Peyer's patch (tissue), 4 donors: ENCODE measurements at places on chromosomes 3 and 15. TPM values are rescaled to one million over a fixed set of nuclear protein-coding genes. Genes with fewer than 3 reads are reported as not detected.

DNA sequence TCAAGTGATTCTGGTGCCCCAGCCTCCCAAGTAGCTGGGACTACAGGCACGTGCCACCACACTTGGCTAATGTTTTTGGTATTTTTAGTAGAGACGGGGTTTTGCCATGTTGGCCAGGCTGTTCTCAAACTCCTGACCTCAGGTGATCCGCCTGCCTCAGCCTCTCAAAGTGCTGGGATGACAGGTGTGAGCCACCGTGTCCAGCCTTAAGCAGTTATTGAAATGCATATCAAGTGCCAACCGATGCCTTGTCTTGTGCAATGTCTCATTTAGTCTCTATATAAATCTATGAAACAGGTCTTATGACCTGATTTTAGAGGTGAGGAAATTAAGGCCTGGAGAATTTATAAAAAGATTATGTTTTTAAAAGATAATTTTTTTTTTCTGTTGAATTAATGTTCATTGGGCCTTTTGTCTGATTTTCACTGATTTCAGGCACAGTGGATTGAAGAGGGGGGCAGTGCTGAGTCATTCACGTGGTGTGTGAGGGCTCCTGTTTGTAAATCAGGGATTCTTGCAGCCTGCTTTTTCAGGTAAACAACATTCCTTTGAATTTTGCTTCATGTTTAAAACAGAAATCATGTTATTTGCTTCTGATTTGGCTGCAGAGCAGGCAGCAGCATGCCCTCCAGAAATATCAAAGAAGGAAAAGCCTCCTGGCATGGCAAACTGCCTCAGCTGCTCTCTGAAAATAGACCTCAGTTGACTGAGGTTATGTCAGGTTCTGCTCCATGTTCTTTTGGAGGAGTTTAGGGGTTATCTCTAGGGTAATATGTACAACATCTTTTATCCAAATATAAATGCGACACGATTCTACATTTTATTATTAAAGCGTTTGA lies 407.0 kb upstream of the RGMA start:
- H3K27ac ChIP-seq = no peak overlapping the region
- no peaks in the 10 kb centered on the region for H3K4me1 ChIP-seq
- DNase-seq = no peak
- no peaks in the 10 kb centered on the region for H3K27me3 ChIP-seq
- H3K36me3 ChIP-seq = no peaks in the 10 kb centered on the region

GRCh38 chr3:129812589-129812988 lies 80.9 kb downstream of the TMCC1 start:
- H3K4me1 ChIP-seq = no peaks in the 10 kb centered on the region
- no peaks in the 10 kb centered on the region for H3K27me3 ChIP-seq
- H3K36me3 ChIP-seq = no peaks in the 10 kb centered on the region
- no peak overlapping the region for H3K27ac ChIP-seq

DNA sequence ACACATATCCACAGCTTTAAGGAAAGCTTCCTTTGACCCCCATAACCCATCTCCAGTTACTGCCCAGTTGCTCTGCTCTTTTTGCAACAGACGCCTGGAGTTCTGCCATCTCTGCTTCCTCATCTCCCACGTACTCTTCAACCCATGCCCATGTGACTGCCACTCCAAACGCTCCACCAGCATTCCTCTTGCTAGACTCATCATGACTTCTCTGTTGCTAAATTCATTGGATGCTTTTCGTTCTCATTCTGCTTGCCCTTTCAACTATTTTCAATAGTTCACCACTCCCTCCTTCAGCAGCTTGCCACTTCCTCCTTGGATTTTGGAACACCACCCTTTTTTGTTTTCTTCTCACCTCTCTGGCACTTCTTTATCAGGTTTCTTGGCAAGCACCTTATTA lies 2.7 kb upstream of the KNSTRN start:
- no peak overlapping the region for H3K4me3 ChIP-seq
- H3K27ac ChIP-seq = no peak overlapping the region
- no peaks in the 10 kb centered on the region for H3K36me3 ChIP-seq
- no peaks in the 10 kb centered on the region for H3K27me3 ChIP-seq

DNA sequence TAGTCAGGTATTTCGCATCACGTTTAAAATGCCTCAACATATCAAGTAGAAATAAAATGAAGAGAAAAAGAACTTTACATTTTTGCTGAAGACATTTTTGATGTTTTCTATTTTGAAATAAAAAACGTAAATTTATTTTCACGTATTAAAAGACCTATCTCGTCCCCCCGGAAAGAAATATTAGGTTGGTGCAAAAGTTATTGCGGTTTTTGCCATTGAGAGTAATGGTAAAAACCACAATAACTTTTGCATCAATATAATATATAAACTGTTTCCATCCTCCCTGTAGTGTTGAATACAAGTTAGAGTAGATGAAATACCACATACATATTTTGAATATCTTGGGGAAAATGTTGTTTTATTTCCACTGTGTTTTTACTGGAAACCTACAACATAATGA lies 11.2 kb upstream of the ANO10 start:
- H3K4me3 ChIP-seq = no peak overlapping the region
- no peaks in the 10 kb centered on the region for H3K4me1 ChIP-seq
- no peak for DNase-seq
- no peaks in the 10 kb centered on the region for H3K27me3 ChIP-seq

DNA sequence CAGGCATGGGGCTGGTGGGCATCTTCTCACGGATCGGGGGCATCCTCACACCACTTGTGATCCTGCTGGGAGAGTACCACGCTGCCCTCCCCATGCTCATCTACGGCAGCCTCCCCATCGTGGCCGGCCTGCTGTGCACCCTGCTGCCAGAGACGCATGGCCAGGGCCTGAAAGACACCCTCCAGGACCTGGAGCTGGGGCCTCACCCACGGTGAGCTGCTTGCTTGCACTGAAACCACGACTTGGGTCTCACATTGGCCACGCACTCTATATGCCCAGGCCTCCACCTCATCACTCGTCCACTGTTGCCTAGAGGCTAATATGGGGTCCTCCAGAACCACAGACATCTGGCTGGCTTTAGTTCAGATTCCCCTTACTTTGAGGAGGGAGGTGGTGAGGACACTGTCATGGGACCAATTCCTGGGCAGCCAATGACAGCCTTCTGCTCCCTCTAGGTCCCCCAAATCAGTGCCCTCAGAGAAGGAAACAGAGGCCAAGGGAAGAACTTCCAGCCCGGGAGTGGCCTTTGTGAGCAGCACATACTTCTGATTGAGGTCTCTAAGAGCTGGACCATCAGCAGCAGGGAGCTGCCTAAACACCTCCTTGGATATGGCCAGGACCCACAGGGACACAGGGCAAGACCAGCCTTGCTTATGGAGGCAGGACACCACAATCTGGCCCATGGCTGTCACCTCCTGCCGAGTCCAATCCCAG lies 5.0 kb upstream of the SLC22A14 start:
- H3K4me1 ChIP-seq = no peaks in the 10 kb centered on the region
- no peaks in the 10 kb centered on the region for H3K36me3 ChIP-seq
- H3K4me3 ChIP-seq = no peak overlapping the region
- DNase-seq = no peak
- H3K27me3 ChIP-seq = no peaks in the 10 kb centered on the region
- no peak overlapping the region for H3K27ac ChIP-seq

DNA sequence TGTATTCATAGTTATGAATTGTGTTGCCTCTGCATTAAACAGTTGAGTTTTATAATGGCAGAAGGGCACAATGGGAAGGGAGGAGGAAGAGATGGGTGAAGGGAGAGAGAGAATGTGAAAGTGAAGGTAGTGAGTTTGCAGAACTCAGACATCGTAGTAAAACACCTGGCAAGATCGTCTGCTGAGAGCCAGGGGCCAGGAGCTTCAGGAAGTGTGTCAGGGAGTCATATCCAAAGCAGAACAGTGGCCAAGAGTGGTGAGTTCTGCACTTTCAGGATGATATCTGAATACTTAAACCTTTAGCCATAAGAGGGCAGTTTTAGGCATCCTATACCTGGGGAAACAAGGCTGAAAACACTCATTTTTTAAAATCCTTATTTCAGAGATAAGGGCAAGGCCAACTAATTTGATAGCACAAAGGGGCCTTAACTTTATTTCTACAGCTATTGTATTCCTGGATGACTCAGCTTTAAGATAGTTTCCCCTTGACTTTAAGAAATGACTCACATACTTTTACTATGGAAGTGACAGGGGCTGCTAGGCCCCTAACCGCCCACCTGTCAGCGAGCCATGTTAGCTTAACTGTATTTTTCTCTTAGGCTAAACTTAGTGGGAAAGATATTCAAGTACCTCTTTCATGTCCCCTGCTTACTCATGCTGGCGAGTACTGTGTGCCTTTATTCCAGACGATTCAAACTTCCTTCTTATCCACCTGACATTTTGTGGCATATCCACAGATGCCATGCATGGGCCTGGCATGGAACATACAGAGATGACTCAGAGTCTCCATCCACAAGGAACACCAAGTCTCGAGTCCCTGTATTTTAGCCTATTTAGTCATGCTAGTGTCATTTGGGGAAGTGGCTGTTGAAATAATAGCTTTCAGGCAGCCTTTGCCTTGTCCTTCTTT lies 53.9 kb downstream of the RLBP1 start:
- H3K27me3 ChIP-seq = no peaks in the 10 kb centered on the region
- H3K36me3 ChIP-seq = no peaks in the 10 kb centered on the region
- no peaks in the 10 kb centered on the region for H3K4me1 ChIP-seq
- no peak for DNase-seq
- H3K4me3 ChIP-seq = no peak overlapping the region

GRCh38 chr3:151599103-151599672 lies 134.5 kb upstream of the AADACL2 start:
- H3K36me3 ChIP-seq = no peaks in the 10 kb centered on the region
- H3K4me3 ChIP-seq = no peak overlapping the region
- no peak for DNase-seq
- no peak overlapping the region for H3K27ac ChIP-seq
- no peaks in the 10 kb centered on the region for H3K4me1 ChIP-seq

- no peaks in the 10 kb centered on the region for H3K36me3 ChIP-seq
- no peaks in the 10 kb centered on the region for H3K27me3 ChIP-seq
- H3K27ac ChIP-seq = no peak overlapping the region
Observed at GRCh38 chr3:105904678-105905284, 36.0 kb upstream of the CBLB start.

- H3K27ac ChIP-seq = no peak overlapping the region
- no peak overlapping the region for H3K4me3 ChIP-seq
- H3K4me1 ChIP-seq = no peaks in the 10 kb centered on the region
- no peaks in the 10 kb centered on the region for H3K36me3 ChIP-seq
- H3K27me3 ChIP-seq = no peaks in the 10 kb centered on the region
Observed at GRCh38 chr3:147737376-147737775, 328.2 kb downstream of the ZIC1 start.

GRCh38 chr15:39110746-39111145 lies 470.1 kb upstream of the THBS1 start:
- no peak overlapping the region for H3K27ac ChIP-seq
- no peak for DNase-seq

P2RY14 gene
- total RNA-seq = 3.6 TPM
